NCI-H146 (cell line): ENCODE measurements at places on chromosomes 3 and 15.

- DNase-seq = no peak
These were observed 72.7 kb upstream of the CHRNA7 start for GRCh38 chr15:31957581-31957980.

DNA sequence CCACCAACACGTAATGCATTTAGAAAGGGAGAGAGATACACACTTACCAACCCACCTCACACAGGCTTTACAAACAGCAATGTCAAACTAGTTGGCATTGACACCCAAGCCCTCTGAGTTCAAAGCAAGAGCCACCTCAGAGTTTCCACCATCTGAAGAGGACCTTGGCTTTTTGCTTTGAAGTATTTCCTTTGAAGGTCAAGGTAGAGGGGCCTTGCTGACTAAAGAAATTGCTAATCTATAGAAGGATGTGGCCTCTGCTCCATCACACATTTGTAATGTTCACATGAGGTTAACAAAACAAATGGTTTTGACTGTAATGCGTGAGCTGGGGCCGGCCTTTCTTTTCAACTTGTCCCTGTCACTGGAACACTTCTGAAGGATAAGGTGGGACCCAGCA, 117.7 kb downstream of the POLR2M start:
- DNase-seq = no peak

DNA sequence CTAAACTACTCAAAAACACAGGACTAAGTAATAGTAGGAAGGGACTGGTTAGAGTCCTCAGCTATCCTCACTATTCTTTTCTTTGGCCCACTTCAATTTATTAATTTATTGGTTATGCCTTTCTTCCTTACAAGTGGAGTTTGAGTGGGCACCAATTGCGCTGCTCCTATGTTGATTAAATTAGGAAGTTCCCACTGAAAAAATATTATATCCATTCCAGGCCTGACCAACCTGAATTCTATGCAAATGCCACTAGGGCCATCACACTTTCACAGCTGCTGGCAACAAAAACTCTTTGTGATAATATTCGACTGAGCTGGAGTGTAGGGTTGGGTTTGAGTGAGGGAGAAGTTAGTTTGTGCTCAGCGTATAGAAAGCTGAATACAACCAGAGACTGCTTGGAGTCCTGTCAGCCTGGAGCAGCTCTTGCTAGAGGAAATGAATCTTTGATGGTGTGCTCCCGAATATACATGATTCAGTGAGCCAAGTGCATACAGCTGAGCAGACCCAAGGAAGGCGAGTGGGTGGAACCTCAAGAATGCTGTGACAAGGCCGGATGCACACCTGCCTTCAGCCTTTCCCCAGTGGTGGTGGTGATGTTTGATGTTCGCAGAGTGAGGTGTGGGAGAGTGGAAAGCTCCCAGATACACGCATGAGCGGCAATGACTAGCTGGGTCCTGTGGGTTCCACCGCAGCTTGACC, 1.5 kb downstream of the ARHGEF3 start:
- no peak for DNase-seq

DNA sequence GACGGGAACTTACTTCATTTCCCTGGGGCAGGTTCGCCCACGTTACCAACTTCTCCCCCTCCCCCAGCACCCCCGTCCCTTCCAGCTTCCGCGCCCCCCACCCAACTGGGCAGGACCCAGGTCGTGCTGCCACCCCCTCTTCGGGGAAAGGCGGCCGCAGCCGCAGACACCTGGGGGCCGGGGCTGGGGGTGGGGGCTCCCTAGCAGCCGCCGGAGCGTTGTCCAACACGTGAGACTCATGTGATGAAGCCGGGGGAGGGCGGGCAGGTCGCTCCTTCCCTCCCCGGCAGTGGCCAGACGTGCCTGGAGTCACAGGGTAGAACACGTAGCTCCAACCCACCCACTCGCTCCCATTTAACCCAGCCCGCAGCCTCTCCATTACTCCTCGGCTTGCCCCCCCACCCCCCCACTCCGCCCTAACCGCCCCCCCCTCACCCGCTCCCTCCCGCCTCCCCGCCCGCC, 240 bp upstream of the BHLHE40 start:
- DNase-seq = peak; percentile 25

DNA sequence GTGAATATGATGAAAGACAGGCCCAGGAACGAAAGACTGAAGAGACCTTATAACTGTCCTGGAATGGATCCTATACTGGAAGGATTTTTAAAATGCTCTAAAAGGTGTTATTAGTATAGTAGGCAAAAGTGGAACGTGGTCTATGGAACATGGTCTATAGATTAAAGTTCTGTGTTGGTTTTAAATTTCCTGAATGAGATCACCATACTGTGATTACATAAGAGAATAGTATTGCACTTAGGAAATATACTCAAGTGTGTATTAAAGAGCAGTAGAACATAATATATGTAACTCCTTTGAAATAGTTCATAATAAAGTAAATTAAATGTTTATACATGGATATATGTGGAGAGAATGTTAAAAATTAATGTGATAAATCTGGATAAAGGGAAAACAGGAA, 68.2 kb downstream of the SPRED1 start:
- DNase-seq = no peak

DNA sequence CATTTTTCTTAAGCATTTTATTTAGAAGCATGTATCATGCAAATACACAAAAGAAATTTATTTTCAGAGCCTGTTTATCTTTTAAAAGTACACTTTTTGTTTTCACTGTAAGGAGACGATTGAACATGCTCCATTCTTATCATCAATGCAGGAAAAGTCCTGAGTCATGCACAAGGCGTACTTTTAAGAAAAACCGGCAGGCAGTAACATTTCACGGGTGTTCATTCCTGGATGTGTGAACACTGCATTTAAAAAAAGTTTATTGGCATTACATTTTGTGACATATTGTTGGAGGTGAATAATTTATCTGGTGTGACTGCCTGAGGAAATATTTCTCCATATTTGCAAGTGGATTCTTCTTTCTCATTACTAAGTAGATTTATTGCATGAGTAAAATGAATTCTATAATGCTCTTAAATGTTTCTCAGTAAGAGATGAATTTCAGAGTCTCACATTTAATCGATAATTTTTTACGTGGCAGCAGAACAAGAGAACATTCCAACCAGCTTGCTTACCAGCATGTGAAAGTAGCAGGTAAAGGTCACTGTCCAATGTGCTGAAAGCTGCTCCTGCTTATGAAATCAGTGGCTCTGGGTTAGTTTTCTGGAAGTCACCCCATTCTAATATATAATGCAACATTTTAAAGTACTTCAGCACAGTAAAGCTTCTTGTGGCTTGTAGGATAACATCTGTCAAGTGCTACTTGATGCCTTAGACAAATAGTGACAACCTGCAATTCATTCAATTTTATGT, 87.0 kb downstream of the SV2B start:
- no peak for DNase-seq

DNA sequence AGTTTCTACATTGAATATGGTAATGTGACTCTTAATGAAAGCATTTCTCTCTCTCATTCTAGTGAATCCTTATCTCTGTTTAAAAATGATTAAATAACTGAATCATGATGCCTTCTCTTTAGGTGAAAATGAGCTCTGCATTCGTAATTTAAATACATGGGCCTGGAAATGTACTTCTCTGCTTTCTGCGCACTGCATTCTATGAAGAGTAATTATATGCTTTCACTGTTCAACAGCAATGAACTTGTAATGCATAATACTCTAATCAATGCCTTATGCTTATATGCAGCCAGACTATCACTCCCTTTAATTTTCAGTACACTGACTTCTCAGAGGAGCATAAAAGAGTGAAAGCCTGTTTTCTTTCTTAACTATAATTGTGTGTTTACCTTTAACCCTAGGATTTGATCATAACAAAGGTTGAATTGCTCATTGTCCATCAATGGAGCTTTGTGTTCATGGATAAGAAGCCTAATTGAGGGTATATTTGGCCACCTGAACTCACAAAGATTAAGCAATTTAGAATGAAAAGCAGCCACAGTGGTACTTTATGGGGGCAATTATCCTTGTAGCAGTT, 330.8 kb upstream of the PDZRN3 start:
- peak; percentile 94 for DNase-seq
